ENCODE measurements at places on chromosomes 13 and 19.

GRCh38 chr19:17307876-17308377, 1.4 kb upstream of the DDA1 start:
- no peak for DNase-seq

DNA sequence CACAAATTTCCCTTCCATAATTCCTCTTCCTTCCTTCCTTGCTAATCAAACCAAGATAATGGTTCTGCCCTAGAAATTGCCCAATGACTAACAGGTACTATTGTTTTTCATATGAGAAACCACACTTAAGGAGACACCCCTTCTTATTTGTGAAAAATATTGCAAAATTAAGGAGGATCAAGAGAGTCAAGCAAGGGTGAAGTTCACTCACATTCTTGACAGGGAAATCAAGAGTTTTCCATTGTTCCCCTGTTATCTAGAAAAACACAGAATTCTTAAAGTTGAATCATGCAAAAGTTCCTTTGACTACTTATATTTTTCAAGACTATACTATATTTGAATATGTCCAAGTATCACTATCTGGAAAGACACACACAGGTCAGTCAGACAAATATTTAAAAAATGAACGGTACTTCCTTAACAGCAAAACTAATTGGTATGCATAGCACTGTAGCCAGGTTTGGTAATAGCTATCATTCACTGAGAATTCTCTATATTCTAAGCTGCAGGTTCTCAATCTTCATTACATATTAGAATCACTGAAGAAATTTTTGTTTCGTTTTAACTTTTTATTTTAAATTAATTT, 897.2 kb downstream of the DIAPH3 start:
- DNase-seq: no peak

- no peak for DNase-seq
Observed at GRCh38 chr19:13137290-13137794, 12.8 kb downstream of the STX10 start.

DNA sequence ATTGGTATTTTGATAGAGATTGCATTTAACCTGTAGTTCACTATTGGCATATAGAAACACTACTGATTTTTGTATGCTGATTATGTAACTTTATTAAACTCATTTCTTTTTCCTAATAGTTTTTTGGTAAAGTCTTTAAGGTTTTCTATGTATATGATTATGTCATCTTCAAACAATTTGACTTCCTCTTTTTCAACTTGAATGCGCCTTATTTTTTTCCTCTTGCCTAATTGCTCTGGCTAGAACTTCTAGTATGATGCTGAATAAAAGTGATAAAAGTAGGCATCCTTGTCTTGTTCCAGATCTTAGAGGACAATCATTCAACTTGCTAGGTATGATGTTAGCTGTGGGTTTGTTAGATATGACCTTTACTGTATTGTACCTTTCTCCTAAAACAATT, 1034.9 kb downstream of the PCDH9 start:
- DNase-seq: no peak

GRCh38 chr13:75760131-75761021, 124.2 kb downstream of the LMO7 start:
- no peak for DNase-seq

GRCh38 chr13:44170731-44171130, 202.9 kb upstream of the SERP2 start:
- DNase-seq: no peak

- no peak for DNase-seq
Observed at GRCh38 chr13:93217721-93218261, 8.8 kb upstream of the GPC6 start.

DNA sequence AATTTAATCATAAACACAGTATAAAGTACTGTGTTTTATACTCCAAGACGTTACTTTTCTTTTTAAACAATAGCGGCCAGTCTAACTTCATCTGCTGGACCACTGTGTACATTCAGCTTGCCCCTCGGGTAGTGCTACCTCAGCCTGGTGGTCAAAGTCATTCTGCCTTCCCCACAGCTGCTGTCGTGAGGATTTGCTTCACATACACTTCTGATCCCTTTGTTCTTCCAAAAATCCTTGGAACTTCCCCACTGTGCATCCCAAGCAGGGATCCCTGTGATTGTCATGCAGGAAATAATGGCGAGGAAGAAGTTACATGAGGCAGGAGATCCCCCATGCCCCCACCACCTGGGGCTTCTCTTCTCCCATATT, 234.9 kb upstream of the STARD13 start:
- DNase-seq: no peak

- DNase-seq: no peak
Observed at GRCh38 chr19:48512504-48513288, 1.1 kb upstream of the LMTK3 start.

- no peak for DNase-seq
Observed at GRCh38 chr13:108200781-108201398, 14.4 kb downstream of the LIG4 start.

DNA sequence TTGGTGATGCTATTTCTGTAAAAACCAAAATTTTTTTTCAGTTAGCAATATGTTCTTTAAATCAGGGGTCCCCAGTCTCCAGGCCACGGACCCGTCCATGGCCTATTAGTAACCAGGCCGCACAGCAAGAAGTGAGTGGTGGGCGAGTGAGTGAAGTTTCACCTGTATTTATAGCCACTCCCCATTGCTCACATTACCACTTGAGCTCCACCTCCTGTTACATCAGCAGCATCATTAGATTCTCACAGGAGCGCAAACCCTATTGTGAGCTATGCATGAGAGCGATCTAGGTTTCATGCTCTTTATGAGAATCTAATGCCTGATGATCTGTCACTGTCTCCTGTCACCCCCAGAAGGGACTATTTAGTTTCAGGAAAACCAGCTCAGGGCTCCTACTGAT, 58.9 kb upstream of the SLC7A1 start:
- DNase-seq: no peak

DNA sequence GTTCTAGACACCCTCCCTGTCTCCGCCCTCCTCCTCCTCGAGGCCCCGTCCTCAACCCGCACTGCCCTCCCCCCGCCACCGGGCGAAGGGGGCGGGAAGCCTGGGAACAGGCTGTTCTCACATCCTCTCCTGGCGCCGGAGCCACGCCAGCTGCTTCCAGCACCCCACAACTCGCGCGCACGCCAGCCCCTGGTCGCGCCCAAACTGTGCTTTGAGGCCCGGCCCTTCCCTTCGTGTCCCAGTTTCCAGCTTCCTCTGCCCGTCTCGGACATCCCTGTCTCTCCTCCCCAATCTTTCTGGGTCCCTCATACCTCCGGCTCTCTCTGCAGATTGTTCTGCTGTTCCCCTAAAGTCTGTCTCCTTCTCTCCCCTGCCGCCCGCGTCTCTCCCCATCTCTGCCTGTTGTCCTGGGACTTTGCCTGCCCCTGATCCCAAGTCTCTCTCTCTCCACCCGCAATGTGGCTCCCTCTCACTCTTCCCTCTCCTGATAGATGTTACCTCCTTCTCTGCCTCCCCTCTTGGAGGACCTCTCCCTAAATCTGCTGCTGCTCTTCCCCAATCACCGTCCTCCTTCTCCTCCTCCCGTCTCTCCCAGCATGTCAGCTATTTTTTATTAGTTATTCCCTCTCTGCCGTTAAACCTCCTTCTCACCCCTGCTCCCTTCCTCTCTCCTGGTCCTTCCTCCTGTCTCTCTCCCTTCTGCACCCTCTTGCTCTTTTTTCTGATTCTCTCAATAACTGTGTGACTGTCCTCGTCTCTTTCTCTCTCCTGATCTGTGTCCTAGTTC, 14.2 kb downstream of the DPF1 start:
- DNase-seq: no peak

GRCh38 chr19:38385057-38385803, 2.6 kb downstream of the GGN start:
- DNase-seq: no peak

DNA sequence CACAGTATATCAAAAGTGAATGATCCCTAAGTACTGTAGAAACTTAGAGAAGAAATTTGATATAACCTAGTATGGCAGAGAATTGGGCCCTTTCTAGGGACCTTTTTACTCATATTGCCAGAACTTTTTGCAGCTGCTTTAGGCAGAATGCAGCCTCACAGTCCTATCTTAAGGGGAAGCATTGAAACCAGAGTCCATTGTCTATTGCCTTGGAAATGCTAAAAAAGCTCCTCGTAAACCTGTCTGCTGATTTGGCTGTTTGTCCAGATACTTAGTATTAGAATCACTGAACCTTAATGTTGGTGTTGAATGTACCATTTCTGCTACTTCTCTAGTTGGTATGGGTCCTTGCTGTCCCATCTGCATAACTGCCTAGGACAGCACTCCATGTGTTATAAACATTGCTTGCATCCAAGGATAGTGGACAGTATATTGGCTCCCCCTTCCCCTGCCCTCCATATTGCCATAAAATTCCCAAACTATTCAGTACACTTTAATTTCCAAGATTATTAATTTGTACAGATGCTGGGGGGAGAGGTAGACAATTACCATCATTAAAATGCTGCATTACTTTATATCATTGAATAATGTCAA, 36.1 kb downstream of the LSM14A start:
- no peak for DNase-seq

- DNase-seq: no peak
Observed at GRCh38 chr19:49155820-49156346, 687 bp upstream of the HRC start.

GRCh38 chr19:53037101-53038097, 7.1 kb upstream of the ERVV-2 start:
- DNase-seq: no peak

DNA sequence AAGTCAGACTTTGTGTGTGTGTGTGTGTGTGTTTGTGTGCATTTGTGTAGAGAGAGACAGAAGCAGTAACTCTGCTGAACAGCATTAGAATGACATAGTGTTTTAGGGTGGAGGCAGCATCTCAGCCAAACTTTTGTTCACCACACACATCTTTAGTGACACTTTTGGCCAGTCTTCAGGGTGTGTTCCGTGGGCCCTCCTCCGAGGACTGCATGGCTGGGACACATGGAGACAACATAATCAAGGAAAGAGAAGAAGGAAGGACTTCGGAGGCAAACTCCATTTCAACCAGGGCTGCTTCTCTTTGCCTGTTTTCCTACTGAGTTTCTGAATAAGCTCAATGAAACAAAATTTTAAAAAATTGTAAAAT, 205.1 kb downstream of the LHFPL6 start:
- no peak for DNase-seq

DNA sequence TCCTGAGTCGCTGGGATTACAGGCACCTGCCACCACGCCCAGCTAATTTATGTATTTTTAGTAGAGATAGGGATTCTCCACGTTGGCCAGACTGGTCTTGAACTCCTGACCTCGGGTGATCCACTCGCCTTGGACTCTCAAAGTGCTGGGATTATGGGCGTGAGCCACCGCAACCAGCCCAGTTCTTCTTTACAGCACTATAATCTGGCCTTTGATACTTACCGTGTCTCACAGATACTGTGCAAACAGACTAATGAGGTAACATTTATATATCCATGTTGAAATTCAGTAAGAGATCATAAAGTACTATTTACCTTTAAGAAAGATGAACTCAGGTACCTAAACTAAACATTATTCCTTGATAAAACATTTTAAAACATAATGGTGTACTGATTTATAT, 121.8 kb upstream of the PRR20A start:
- no peak for DNase-seq

- DNase-seq: no peak
Observed at GRCh38 chr19:23949611-23950010, 34.9 kb downstream of the ZNF726 start.

GRCh38 chr13:89970353-89970709, 1377.2 kb upstream of the MIR17HG start:
- no peak for DNase-seq

- DNase-seq: no peak
Observed at GRCh38 chr13:91106565-91106964, 240.9 kb upstream of the MIR17HG start.

DNA sequence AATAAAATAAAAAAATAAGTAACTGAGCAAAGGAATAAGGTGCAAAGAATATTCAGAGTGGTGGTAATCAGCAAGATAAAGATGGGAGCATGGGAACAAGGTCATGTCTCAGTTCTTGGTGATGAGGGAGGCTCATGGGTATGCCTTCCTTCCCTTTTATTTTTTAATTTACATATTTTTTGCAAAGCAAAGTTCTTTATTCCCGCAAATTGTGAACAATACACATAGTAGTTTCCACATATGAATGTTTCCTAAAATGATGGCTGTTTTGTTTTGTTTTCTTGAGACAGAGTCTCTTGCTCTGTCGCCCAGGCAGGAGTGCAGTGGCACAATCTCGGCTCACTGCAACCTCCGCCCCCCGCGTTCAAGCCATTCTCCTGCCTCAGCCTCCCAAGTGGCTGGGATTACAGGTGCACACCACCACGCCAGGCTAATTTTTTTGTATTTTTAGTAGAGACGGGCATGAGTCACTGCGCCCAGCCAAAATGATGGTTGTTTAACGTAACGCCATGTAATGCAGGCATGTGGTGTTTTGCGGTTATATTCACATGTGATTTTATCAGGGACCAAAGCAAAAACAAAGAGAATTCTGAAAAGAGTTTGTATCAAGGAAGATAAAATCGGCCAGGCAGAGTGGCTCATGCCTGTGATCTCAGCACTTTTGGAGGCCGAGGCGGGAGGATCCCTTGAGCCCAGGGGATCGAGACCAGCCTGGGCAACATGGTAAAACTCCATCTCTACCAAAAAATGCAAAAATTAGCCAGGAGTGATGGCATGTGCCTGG, 4.5 kb upstream of the ADGRE2 start:
- DNase-seq: no peak

- no peak for DNase-seq
Observed at GRCh38 chr13:113364901-113365582, 1.1 kb upstream of the GRTP1 start.

DNA sequence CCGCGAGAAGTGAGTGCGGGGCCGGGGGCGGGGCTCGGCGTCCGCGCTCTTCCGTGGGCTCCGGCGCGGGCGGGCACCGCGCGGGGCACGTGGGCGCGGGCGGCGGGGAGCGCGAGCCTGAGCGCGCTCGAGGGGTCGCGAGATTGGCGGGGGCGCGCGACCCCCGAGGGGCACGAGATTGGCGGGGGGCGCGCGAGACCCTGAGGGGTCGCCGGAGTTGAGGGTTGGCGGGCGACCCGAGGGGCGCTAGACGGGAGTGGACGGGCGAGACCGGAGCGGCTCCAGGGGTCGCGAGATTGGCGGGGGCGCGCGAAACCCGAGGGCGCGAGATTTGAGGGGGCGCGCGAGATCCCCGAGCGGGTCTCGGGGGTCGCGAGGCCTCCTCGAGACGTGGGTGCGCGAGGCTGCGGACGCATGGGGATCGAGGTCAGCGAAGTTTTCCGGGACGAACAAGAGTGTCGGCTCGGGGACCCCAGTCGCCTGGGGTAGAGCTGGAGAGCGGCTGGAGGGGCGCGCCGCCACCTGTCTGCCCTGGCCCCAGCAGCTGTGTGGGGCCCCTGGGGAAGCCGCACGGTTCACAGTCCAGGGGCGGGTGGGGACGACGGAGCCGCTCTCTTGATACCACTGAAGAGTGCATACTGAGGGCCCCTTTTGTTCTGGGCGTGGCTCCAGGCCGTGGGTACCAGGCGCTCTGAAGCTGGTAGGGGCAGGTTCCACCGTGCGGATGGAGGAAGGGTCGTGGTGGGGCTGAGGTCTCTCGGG, 682 bp downstream of the SSBP4 start:
- peak; percentile 43 for DNase-seq

All from stimulated activated CD4-positive, alpha-beta T cell treated with anti-CD3 and anti-CD28 coated beads, Interleukin-12 subunit alpha, Interleukin-12 subunit beta, amount 100 ng/mL, for 48 hours (primary cell).